Hepatic stellate cell (primary cell): ENCODE measurements at places on chromosomes 11 and 22.

- DNase-seq = no peak
Observed at GRCh38 chr11:119049081-119049480, 7.9 kb downstream of the HYOU1 start.

- no peak for DNase-seq
Observed at GRCh38 chr11:118837868-118838267, 45.8 kb upstream of the CXCR5 start.

- DNase-seq = no peak
Observed at GRCh38 chr22:50171965-50172421, 1.5 kb downstream of the PANX2 start.

DNA sequence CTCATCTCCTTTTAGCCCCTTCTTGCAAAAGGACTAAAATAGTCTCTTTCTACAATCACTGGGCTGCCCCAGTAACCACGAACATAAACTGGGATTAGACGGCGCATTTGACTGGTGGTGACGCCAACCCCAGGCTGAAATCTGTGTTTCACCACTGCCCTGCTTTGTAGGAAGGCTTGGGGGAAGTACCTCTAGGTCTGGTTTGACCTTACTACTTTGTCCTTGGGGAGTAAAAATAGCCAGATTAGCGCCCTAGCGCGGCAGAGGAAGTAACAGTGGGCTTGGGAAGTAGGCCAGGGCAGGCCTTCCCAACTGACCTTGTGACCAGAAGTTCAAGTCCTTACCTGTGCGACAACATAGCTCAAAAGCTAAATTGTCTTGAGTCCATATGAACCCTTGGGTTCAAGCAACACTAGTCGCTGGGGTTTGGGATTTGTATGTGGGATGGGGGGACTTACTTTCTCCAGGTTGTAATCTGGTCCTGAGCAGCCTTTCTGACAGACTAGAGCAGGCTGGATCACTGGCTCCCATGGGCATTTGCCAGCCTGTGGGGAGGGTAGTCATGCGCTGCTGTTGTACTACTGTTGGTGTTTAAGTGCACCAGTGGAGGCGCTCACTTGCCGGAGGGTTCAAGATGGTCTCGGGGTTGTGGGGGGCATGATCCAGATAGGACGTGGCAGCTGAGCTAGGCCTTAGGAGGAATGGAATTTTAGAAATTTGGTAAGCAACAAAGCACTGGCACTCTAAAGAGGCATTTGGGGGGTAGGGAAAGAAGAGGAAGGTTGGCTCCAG is 953 bp upstream of the PACS1 start:
- peak; percentile 67 for DNase-seq

DNA sequence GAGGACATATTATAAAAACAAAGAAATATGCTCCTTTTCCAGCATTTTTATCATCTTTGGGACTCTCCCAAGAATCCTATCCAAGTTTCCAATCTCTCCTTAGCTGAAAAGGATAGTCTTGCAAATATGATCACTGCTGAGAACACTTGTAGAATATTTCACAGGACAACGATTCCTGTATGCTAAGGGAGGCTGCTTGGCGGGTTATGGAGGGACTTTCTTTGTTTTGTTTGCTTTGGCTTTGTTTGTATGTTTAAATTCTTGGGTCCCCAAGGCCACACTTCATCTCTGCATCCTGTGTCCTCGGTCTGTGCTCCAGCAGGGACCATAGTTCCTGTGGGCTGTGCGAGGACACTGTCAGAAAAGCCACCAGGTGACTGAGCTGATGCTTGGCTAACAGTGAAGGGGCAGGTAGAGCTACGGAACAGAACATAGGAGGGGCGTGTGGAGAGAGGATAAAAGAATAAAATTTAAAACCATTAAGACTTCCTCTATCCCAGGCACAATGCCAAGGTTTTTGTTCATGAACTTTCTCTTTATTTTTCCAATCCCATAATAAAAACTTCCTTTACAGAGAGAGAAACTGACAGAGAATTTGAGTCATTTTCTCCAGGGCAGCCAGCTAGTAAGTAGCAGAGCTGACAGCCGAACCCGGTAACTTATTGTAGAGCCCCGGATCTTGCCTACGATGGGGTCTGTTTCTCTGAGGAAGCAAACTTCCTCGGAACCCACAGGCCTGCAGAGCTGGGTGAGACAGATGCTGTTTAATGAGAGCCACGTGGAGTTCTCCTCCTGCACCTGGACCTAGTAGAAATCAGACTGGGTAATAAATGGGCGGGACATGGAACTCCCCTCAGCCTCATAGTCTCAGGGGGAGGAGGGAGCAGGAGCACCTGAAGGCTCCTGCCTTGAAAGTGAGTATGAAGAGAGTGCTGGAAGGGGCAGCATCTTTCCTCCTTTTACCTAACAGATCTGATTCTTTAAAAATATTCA is at the start of gene IZUMO1R:
TSS of gene IZUMO1R (plus strand) at position 615 of the 993 bp plus-strand sequence. CDS start 1,057 bp downstream, outside the sequence.
- no peak for DNase-seq

DNA sequence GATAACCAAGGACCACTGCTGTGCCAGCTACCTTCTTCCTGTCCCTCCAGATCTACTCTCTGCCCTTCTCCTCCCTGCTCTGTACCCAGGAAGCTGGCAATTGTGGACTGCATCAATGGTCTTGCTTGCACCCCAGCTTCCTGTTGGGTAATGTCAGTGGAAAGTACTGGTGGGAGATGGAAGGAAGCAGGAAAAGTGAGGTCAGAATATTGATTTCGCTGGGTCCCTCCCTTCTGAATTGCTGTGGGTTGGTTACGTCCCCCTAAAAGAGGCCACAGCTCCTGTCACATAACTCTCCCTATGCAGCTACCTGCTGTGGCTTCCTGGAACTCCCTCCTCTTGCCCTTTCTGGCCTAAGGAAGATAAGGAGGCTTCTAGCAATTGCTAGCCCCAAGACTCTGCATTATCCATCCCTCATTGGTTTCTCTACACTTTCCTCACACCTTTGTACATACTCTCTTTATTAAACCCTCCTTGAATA is 81.2 kb downstream of the RASSF10 start:
- DNase-seq = no peak

DNA sequence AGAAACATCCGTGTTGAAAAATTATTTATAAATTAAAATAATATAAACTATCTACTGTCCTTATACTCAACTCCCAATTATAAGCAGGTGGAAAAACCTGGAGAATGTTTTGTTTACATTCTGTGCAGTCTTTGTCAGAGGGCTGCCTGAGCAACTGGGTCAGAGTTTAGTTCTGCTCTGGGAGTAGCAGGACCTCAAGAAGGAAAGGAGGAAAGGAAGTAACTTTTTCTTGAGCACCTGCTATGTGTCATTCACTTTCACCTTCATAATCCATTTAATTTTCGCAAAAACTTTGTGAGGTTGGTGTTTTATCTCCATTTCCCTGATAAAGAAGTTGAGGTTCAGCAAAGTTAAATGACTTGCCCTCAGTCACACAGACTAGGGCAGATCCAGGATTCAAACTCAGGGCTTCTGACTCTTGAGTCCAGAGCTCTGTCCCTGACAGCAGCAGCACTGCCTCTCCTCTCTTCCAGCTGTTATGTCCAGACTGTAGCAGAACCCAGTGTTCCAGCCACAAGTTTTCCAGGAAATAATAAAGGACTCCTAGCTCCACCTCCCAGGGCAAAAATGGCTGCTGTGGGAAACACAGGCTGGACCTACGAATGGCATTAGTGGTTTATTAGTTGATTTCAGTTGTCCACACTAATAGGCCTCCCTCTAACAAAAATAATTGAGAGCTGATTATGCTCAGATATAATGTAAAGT is 6.4 kb downstream of the CD3E start:
- no peak for DNase-seq

GRCh38 chr22:18111759-18112330 is 1.2 kb downstream of the TUBA8 start:
- DNase-seq = no peak

DNA sequence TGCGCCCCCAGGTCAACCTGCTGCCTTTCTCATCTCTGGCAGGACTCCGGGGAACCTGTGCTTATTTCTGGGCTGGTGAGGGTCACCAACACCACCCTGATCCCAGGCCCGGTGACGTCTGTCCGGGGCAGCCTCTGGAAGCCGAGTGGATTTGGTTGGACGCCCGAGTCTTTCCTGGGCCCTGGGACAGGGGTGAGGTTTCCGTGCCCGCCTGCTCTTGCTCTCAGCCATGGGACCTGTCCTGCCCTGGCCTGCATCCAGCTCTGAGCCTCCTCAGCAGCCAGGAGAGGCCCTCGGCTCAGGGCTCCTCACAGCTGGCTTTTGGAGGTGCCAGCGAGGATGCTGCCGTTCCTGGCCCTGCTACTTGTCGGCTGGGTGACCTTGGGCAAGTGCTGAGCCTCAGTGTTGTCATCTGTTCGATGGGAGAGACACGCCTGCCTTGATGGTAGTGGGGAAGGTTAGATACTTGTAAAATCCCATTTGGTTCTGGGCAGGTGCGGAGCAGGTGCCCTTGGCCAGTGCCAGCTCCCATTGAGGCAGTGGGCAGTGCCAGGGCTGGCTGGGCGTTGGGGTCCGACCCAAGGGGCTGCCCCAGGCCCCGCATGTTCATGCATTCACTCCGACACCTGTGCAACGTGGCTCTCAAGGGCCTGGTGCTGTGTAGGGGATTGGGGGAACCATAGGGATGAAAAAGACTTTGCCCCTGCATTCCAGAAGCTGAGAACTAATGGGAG is 58.9 kb upstream of the THY1 start:
- DNase-seq = peak; percentile 35

DNA sequence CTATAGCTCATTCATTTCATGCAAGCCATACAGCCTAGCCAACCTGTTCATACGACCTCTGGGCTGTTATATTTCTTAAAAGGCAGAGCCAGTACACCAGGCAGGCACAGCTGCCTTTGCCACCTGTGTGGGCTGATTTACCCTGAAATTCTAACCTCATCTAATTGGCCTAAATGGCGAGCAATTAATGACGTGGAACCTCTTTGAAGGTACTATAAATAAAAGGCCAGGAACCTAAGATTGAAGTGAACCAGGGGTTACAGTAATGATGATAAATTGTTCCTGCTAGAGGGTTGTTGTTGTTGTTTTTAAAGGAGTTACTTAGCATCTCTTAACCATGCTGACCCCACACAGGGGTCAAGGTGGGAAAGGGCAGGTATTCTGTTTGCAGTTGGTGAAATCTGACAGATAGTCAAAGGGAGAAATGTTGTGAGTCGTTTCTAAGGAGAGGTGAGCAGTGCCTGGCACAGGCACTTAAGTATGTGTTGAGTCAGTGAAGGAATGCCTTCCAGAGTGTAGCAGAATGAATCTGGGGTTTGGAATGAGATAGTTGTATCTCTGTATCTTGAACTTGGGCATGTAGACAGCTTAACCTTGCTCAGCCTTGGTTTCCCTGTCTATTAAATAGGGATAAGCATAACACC is 213.5 kb upstream of the NAV2 start:
- DNase-seq = no peak

GRCh38 chr22:18090286-18090685 is 12.5 kb downstream of the PEX26 start:
- DNase-seq = no peak

- no peak for DNase-seq
Observed at GRCh38 chr22:23363683-23364082, 183.4 kb downstream of the BCR start.

GRCh38 chr11:122344215-122344614 is 228.2 kb upstream of the BLID start:
- peak; percentile 42 for DNase-seq

DNA sequence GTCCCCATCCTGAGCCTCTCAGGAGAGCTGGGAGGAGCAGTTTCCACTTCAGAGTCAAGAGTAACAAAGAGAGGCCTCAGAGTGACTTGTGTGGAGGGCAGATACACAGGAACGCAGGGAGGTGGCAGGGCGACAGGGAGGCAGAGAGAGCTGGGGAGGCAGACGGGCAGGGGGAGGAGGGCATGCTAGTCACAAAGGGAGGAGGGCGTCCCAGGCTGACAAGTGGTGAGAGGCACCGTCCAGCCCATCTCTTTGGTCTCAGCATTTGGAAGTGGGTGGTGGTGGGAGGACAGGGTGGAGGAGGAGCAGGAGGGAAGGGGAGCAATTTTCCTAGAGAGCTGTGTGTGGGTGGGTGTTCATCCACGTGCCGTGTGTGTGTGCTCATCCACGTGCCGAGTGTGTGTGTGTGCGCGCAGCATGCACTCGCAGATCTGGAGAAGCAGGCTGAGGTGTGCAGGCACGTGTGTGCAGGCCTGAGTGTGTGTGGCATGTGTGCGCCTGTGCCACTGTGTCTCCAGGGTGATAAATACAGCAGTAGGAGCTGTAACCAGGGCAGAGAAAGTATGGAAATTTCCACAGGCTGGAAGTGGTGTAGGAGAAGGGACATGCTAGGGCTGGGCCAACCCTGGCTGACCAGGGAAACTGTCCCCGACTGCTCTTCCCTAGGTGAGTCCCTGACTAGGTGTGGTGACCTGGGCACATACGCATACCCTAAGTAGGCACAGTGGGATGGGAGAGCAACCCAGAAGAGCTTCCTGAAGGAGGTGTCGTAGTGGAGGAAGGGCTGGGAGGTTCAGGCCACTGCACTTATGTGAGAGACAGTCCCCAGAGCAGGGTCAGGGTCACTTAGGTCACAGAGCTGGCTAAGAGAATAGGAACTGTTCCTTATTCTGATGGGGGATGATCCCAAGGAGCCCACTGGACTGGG is 7.3 kb upstream of the PDE2A start:
- DNase-seq = no peak

DNA sequence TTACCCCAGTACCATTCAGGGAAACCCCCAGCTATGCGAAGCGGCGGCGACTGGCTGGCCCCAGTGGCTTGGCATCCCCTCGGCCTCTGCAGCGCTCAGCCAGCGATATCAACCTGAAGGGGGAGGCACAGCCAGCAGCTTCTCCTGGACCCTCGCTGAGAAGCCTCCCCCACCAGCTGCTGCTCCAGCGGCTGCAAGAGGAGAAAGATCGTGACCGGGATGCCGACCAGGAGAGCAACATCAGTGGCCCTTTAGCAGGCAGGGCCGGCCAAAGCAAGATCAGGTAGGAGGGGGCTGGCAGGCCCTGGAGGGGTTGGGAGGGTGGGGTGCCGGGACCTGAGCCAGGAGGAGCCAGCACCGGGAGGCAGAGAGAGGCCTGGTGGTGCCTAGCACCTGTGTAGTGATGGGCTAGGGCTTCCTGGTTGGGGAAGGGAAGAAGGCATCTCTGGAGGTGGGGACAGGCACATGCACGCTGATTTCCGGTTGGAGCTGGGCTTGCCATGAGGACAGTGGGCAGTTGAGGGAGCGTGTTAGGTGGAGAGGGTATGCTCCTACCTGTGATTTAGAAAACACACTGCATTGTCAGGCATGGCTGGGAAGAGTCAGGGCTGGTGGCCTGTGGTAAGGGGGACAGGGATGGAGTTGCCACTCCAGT is 22.3 kb downstream of the SHANK3 start:
- no peak for DNase-seq

GRCh38 chr11:58726737-58727414 is 4.9 kb downstream of the GLYAT start:
- DNase-seq = no peak

GRCh38 chr11:27213232-27213660 is 149.8 kb downstream of the CCDC34 start:
- DNase-seq = peak; percentile 29
